Activated CD4-positive, alpha-beta T cell treated with anti-CD3 and anti-CD28 coated beads, Interleukin-2, amount 50 U/mL, for 24 hours (primary cell): ENCODE measurements at places on chromosomes 5 and 9.

GRCh38 chr5:42516282-42517042 lies 93.2 kb downstream of the GHR start:
- DNase-seq: no peak

- DNase-seq: no peak
Observed at GRCh38 chr9:3475300-3476020, 50.3 kb downstream of the RFX3 start.

GRCh38 chr5:60538955-60539866 lies 160.8 kb downstream of the DEPDC1B start:
- DNase-seq: no peak

- DNase-seq: no peak
Observed at GRCh38 chr5:72841756-72842535, 25.5 kb downstream of the TNPO1 start.

DNA sequence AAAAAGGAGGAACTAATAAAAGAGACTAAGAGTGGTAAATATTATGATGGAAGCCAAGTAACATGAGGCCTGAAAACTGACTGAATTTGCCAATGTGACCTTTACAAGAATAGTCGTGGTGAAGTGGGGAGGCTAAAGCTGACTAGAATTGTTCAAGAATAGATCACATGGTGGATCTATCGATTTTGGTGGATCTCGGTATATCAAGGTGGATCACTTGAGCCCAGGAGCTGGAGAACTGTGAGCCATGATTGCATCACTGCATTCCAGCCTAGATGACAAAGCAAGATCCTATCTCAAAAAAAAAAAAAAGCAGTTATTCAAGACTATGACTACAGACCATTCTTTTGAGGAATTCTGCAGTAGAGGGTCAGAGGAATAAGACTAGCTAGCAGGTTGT lies 15.1 kb downstream of the ERMP1 start:
- DNase-seq: no peak

DNA sequence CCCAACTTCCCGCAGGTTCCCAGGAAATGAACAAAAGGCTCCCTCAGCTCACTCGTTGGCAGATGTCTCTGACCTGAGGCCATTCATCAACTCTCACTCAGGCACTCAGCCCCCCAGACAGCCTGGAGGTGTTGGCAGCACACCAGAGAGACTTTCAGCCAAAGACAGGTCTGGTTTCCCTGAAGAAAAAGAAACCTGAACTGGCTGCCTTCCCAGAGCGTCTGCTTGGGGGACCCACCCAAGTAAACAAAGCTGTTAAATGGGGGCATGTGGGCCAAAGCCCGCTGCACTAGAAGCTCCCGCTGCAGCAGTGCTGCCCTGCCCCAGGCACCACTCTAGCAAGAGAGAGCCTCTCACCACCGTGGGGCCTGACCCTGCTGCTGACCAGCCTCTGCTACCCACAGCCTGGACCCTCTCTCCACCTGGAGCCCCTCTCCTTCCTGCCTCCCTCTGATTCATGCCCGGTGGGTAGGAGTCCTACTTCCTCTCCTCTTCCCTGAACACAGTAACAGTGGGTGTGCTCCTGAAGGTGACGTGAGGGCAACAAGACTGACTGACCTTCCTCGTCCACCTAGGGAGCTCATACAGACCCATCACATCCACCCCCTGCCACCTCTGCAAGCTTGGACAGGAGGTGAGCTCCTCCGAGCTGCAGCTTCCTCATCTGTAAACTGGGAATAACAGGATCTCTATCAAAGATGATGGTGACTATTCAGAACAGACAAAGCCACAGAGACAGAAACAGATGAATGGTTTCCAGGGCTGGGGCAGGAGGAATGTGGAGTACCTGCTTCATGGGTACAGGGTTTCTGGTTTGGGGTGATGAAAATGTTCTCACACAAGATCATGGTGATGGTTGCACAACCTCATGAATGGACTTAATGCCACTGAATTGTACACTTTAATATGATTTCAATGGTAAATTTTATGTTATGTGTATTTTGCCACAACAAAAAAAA lies 31.0 kb upstream of the GABRP start:
- no peak for DNase-seq

GRCh38 chr9:107925749-107926297 lies 436.3 kb upstream of the KLF4 start:
- no peak for DNase-seq

GRCh38 chr5:170307575-170308465 lies 10.2 kb upstream of the LCP2 start:
- no peak for DNase-seq

DNA sequence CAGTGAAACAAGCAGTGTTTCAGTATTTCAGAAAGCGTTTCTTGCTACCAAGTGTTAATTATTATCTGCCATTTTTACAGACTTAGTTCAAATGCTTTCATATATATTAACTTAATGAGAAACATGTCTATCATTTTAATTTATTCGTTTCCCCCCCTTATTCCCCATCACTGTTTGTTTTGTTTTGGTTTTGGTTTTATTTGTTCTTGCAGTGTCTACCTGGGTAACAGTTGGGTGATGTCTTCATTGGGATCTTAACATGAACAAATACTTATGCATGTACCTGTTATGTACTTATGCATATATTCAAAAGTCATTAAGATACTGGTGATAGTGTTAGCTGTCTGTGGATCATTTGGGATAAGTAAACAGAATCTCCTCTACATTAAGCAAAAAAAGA lies 108.0 kb downstream of the CDC42SE2 start:
- no peak for DNase-seq

DNA sequence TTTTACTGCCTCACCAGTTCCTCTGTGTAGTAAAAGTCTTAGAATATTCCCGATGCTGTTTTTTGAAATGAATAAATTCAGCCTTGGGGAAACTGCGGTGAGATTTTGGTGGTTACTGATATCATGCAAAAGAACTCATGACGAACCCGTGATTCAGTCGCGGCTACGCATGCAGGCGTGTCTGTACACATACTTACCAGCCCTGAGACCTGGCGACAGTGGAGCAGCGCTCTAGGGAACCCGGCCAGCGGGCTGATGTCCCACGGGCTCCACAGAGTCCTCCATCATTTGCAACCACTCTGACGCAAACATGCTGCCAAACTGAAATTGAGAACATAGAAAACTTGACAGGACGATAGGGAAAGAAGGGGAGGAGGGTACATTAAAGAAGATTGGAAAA lies 315.6 kb upstream of the DAB2 start:
- DNase-seq: no peak

DNA sequence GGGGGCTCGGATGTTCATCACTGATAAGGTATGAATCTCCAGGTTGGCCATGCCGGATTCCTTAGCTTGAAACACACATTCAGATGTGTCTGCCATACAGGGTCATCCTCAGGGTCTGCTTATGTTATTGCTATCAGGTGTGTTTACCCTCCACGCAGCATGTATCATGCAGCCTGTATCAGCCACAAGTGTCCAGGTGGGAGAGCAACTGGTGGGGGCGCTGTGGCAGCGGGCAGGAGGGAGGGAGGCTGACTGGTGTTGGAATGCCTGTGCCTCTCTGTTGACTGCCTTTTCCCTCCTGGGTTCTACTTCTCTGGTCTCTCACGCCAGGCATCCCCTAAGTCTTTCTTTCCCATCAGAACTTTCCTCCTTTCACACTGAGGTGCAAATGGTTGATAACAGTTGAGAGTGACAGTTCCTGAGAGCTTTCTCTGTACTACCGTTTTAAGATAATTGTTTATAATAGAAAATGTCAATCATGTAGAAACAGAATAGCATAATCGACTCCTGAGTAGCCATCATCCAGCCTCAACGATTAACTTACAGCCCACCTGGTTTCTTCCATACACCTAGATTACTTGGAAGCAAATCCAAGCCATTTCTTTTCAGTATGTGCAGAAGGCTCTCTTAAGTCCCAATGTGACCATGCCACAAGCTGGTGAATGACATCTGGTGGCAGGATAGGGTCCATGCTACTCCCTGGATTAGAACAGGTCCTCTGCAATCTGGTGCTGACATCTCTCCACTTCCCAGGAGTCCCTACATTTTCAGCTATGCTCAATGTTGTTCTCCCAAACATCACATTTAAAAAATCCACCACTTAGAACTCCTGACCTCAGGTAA lies 86.6 kb downstream of the ACER2 start:
- DNase-seq: no peak

DNA sequence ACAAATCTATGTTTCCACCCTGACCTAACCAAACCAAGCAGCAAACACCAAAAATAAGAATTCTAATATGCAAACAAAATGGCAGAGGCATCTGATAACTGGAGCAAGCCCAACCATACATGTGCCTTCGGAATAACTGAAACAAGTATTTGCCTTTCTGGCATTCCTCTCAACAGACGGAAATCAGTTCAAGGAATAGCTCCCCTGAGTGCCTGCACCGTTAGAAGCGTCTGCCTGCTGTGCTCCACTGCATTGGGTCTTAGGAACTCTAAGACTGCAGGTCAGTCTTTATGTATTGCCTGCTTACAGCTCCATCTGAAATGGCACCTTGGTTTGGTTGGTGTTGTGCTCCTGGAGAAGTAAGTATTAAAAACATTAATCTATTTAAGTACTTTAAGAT lies 98.5 kb downstream of the MRPS27 start:
- no peak for DNase-seq

DNA sequence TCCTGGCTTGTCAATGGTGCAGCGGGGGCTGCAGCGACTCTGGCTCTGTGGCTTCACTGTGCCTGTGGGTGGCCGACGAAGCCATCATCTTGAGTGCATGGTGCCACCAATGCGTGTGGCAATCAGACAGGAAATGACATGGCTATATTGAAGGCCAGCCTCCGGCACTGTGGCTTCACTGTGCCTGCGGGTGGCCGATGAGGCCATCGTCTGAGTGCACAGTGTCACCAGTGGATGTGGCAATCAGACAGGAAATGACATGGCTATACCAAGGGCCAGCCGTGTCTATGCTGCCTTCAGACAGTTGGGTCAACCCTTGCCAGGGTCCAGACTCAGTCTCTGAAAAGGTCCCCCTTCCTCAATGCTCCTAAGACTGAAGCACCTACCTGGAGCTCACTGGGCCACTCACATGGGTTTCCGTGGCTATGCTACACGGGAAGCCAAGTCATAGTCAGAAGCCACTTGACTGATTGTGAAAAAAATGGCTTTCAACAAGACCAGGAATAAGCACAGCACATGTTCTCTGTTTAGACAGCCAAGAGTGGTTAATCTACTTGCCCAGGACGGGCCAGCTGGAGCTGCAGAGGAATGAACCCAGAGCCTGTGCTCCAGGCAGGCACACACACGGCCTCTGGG lies 67.5 kb upstream of the S1PR3 start:
- no peak for DNase-seq

DNA sequence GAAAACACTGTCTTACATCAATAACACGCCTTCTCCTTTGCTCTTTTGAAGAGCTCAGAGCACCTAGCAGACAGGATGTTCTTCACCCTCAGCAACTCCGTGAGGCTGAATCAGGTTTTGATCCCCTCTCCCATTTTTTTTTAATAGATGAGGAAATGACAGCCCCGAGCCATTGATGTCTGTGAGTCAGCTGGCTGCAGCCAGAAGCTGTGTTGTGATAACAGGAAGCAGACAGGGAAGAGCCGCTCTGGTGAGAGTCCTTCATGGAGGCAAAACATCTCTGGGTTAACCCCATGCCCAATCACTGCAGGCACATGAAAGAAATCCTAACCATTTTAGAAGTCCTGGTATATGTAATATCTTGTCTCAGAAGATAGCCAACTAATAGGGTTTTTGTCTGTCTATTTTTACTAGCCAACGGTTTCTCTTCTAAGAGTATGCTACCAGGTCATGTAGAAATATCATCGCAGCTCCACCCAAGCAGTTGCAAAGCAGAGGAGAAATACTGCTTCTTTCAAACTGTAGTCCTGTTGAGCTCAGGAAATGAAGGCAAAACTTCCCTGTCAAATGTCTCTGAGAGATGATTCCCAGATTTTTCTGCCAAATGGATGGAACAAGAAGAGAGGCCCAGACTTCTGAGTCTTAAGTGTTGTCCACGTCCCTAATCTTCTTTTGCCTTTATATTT lies 568.9 kb downstream of the CCDC171 start:
- no peak for DNase-seq

DNA sequence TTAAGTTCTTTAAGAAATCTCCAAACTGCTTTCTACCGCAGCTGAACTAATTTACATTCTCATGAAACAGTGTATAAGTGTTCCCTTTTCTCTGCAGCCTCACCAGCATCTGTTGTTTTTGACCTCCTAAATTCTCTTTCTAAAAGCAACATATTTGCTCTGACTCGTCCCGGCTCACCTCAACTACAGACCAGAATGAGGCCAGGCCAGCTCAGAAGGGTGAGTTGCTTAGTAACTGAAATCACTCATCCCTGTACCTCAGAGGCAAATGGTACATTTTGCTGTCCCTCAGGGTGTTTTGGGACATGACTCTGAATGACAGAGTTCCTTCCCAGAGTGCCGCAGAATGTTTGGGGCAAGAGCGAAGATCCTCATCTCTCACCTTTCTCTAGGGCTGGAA lies 127.5 kb downstream of the FRMD3 start:
- DNase-seq: no peak

DNA sequence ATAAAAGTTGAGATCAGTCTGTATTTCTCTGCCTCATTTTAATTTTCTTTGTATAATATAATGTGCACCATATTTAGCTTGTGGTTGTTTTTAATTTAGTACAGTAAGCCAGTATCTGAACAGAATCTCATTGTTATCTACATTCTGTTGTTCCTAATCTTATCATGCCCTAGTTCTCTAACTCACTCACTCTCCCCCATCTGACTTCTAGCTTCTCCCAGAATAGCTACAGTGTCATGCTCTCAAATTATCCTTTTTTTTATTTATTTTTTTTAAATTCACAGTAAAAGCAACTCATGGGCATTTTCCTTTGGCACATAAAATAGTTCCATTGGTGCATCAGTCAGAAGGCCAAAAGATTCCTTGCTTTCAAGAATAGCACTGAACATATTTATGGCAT lies 156.6 kb downstream of the TRPM3 start:
- DNase-seq: no peak

DNA sequence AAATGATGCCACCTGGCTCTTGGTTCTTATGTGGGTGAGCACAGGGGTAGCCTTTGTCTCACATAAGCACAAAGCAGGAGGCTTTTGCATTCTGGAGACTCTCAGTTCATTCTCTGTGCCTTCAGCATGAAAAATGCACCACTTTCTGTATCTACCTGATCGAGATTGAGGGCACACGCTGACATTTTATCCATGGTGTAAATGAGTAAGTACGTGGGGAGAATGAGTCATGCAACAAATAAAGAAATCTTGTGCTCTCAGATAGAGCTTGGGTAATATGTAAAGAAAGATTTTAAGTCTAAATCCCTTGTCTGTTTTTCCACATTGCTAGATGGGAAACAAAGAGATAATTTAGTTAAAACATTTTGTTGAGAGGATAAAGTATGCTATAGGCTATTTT lies 607.2 kb upstream of the WWC1 start:
- no peak for DNase-seq

DNA sequence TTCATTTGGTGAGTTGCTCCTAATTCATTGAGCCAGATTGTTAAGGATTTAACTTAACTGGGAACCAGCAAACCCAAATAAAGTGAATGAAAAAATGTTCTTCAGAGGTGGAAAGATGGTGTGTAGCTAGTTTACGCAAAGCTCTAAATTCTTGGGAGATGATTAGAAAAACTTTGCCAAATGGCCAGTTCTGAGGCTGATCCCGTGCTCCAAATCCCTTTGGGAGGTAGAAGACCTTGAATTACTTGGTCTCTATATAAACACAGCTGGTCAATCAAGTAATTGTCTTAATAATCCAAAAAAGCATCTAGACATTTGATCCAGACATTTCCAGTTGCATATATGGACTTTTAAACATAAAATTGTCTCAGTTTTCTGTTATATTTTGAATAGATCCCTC lies 11.4 kb downstream of the ACTL7B start:
- DNase-seq: no peak

GRCh38 chr5:179371121-179371510 lies 25.9 kb upstream of the ADAMTS2 start:
- no peak for DNase-seq

GRCh38 chr5:90472783-90473395 lies 1.7 kb downstream of the MBLAC2 start:
- no peak for DNase-seq
